Fibroblast of lung (primary cell): ENCODE measurements at places on chromosomes 7 and 10.

DNA sequence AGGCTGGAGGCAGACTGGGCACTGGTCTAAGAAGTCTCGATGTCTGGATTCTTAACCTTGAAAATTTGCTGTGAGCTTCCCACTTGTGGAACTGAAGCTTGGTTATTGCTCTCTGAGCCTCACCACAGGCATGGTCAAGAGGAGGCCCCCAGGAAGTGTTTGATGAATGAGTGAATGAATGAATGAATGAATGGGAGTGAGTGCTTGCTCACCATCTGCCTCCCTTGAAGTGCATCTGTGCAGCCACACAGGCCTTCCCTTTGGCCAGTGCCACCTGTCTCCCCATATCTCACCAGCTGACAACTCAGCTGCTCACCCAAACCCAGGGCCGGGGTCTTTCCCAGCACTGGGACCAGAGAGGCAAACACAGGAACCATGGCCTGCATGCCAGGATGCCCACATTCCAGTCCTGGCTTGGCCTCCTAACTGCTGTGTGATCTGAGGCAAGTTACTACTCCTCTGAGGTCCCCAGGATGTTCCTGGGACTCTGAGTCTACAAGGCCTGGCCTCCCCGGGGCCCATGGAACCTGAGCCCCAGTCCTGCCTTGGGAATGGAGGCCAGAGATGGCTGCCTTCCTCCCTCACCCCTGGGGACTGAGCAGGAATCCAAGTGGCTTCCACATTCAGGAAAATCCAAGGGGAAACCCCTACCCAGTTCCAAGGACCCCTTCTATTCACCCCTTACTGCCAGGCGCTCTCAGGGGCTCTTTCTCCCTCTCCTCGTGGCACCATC, 51.4 kb upstream of the SLC29A3 start:
- DNase-seq = no peak
- no peaks in the 10 kb centered on the region for H3K27me3 ChIP-seq
- peaks cover 24% of the 10 kb centered on the region for H3K4me1 ChIP-seq
- H3K36me3 ChIP-seq = no peaks in the 10 kb centered on the region

DNA sequence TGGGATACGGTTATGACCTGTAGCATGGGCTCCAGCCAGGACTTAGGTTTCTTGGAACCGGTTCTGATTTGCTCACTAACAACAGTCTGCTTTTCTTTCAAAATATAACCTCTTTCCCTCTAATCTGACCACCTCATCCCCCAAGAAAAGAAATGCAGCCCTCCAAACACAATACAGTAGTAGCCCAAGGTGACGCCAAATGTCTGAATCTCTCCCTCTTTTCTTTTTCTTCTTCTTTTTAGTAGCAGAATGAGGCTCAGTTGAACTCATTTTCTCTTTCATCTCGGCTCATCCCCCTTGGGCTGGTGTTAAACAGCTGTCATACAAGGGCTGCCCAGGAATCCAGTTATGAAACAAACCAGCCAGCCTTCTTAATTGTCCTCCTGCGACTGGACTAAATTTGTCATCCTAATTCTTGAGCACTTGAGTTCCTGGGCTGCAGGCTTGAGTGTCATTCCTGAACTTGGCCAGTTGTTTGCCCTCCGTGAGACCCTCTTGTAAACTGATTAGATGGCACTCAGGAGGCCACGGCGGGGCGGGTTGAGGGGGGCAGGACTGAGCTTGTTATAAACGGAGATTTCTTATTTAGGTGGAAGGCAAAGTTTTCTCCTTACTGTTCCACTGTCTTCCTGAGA, 94.8 kb downstream of the SORCS3 start:
- H3K4me1 ChIP-seq = no peaks in the 10 kb centered on the region
- H3K36me3 ChIP-seq = no peaks in the 10 kb centered on the region
- no peak overlapping the region for H3K4me3 ChIP-seq
- no peak overlapping the region for H3K27ac ChIP-seq

DNA sequence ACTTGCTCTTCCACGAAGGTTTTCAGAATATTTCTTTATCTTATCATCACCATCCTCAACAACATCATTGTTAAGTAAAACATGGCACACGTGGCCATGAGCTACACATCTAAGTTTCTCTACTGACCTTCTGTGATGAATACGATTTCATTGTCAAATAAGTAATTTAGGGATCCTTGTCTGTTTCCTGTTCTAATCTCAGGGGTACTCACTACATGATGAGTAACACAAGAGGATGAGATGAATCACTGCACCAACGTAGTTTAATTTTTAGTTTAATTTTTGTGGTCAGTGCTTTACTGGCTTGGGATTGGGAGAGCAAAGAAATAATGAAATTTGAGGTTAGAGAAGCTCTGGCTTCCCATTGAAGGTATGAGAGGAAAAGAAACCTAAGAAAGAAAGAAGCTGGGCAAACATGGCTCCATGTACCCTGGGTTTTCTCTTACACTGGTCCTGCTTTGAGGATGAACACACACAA, 461.9 kb upstream of the KLF6 start:
- H3K27me3 ChIP-seq = no peaks in the 10 kb centered on the region
- peak overlapping the region; percentile 11 for H3K4me3 ChIP-seq
- DNase-seq = peak; percentile 92
- peak overlapping the region; percentile 89 for H3K27ac ChIP-seq
- H3K36me3 ChIP-seq = no peaks in the 10 kb centered on the region
- H3K4me1 ChIP-seq = peaks cover 13% of the 10 kb centered on the region

DNA sequence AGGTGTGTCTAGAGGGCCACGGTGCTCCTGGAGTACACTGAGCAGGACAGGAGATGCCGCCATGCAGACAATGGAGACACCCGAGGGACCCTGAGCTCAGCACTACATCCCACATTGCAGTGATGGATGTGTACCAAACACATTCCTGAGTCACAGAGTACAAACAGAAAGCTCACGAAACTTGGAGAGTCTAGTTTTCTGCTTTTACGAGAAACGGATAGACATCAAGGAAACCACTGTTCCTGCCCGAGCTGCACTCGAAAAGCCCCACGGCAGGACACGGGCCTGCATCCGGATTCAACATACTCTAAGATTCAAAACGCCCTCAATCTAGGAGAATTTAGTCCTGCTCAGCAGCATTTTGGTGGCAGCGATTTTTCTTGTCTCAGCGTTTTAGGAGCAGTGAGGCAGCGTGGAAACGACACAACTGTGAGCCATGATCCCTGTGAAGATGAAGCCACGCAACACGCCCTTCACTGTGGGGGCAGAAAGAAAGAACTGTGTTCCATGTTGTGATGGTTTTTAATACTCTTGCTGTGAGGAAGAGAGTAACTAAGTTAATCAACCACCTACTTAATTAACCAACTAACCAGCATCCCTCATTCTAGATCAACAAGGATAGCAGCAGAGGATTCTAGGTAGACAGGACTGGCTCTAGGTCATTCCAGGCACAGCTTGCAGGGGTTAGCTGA, 3.2 kb downstream of the TNS3 start:
- peak overlapping the region; percentile 26 for H3K27ac ChIP-seq
- H3K4me1 ChIP-seq = peaks cover 44% of the 10 kb centered on the region
- no peaks in the 10 kb centered on the region for H3K27me3 ChIP-seq

DNA sequence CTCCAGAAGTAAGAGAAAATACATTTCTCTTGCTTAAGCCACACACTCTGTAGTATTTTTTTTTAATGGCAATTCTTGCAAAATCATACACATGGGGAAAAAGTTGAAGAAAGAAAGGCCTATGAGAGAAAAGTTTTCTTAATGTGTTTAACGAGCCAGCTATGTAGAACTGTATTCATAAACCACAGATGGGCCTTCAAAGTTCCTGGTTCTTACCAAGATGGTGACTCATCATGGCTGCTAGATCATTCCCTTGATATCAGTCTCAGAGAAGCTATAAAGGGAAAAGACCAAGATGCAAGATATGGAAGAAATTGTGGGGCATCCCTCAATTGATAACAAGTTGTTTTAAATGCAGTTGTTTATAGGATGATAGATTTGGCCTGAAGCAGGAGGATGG, 992.7 kb upstream of the MBL2 start:
- H3K36me3 ChIP-seq = no peaks in the 10 kb centered on the region
- H3K4me3 ChIP-seq = no peak overlapping the region
- no peaks in the 10 kb centered on the region for H3K4me1 ChIP-seq

DNA sequence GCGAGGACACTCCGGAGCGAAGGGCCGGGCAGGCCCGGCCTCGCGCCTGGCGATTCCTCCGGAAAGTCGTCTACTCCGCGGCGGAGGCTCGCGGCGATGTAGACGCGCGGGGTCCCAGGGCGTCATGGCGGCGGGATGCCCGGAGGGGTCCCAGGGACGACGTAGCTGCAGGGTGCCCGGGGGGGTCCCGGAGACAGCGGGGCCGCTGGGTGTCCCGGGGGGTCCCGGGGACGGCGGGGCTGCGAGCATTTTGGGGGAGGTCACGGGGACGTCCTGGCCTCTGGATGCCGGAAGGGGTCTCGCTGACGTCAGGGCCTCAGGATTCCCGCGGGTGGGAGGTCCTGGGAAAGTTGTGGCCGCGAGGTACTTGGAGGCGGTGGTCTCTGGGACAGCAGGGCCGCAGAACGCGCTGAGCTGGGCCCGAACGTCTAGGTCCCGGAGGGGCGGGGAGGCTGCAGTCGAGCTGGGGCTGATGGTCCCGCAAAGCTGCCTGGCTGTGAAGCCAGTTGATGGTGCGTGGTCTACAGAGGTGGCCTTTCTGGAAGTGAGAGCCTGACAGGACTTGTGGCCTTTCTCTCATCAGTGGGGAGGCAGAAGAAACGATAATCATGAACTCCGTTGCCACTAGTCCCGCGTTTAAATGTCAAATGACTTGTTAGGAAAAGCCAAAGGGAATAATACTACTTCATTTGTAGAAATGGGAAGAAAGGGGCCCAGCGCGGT, 637 bp downstream of the HSPA14 start:
- H3K27ac ChIP-seq = peak overlapping the region; percentile 92
- H3K36me3 ChIP-seq = peaks cover 9% of the 10 kb centered on the region
- H3K27me3 ChIP-seq = no peaks in the 10 kb centered on the region
- peak overlapping the region; percentile 91 for H3K4me3 ChIP-seq
- no peaks in the 10 kb centered on the region for H3K4me1 ChIP-seq

DNA sequence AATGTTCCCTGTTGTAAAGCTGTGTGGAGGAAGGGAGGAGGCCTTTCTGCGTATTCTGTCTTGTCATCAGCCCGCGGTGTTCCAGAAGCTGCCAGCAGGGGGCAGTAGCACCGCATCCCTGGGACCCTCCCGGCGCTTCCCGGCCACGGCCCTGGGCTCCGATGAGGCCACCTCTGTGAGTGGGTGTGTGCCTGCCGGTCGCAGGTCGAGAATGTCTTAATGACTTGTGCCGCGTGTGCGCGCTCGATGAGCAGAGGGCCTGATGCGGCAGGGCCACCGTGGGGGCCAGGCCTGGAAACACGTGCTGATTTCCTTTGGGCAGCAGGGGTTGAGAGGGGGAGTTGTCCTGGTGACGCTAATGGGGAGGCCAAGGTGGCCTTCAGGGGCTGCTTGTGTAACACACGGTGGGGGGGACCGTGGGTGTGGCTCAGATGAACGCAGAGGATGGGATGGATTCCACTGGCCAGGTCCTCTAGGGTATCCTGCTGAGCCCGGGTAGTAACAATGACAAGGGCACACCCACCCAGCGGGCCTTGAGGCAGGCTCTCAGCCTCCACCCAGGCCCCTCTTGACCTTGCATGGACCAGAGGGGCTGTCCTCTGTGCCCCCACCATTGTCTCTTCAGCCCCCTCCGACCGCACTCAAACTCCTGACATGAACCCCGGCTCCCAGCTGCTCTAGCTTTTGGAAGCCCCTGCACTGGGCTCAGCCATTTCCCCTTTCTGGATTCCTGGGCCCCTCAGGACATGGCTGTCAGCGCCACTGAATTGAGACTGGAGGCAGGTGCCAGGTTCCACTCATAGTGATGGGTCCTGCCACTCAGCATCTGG, 135.9 kb upstream of the PODXL start:
- H3K4me3 ChIP-seq = no peak overlapping the region
- H3K27me3 ChIP-seq = no peaks in the 10 kb centered on the region
- H3K4me1 ChIP-seq = no peaks in the 10 kb centered on the region
- H3K36me3 ChIP-seq = no peaks in the 10 kb centered on the region
- no peak overlapping the region for H3K27ac ChIP-seq
- peak; percentile 18 for DNase-seq

DNA sequence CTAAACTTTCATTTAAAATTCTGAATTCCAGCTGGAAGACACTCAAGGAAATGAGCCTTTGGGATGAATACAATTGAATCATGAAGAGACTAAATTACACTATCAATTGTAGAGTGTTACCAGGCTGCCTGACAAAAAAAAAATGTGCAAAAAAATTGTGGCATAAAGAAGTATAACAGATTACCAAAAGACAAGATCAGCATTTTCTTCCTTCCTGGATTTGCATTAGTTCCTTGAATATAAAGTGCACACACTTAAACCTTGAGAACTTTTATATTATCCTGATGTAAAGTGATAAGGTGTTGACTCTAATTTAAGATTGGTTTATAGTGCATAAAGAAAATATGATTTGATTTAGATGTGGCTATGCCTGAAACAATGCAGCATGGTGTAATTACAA, 412.7 kb upstream of the KLF6 start:
- DNase-seq = no peak
- H3K4me3 ChIP-seq = no peak overlapping the region
- H3K4me1 ChIP-seq = no peaks in the 10 kb centered on the region
- H3K27ac ChIP-seq = no peak overlapping the region

GRCh38 chr7:129664029-129665012, 52.8 kb downstream of the NRF1 start:
- H3K27me3 ChIP-seq = no peaks in the 10 kb centered on the region
- no peak overlapping the region for H3K27ac ChIP-seq
- H3K36me3 ChIP-seq = peaks cover 3% of the 10 kb centered on the region
- H3K4me1 ChIP-seq = peaks cover 8% of the 10 kb centered on the region
- DNase-seq = peak; percentile 69

GRCh38 chr7:12102126-12102525, 109.0 kb upstream of the TMEM106B start:
- no peak overlapping the region for H3K27ac ChIP-seq
- H3K36me3 ChIP-seq = no peaks in the 10 kb centered on the region
- H3K4me1 ChIP-seq = no peaks in the 10 kb centered on the region
- no peak for DNase-seq
- H3K4me3 ChIP-seq = no peak overlapping the region

- DNase-seq = no peak
- H3K27ac ChIP-seq = peak overlapping the region; percentile 46
- H3K27me3 ChIP-seq = no peaks in the 10 kb centered on the region
- peaks cover 3% of the 10 kb centered on the region for H3K4me1 ChIP-seq
Observed at GRCh38 chr10:131982185-131982756, 548 bp upstream of the BNIP3 start.

DNA sequence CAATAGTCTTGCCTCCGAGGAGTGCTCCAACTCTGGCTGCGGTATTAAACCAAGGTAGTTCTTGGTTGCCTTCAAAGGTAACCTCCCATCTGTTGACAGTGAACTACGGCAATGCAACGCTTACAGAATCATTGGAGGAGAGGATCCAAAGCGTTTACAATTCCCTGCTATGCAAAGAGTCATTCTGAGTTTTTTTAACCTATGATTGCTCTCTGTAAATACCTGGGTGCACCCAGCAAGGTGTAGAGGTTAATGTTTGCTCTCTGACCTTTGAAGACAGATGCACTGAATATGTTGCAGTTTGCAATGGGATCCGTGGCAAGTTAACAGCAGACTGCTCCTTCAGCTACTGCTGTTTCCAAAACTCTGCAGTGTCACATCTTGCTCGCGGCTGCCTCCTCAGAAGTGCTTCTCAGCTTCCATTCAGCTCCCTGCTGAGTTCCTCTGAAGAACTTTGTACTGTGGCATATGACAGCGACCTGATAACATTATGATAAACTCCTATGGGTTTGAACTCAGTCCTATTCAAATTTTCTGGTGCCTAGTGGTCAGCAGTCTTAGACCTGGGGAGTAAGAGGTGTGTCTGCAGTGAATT, 29.0 kb downstream of the KIAA1217 start:
- no peaks in the 10 kb centered on the region for H3K4me1 ChIP-seq
- H3K27me3 ChIP-seq = no peaks in the 10 kb centered on the region
- H3K4me3 ChIP-seq = no peak overlapping the region
- DNase-seq = no peak
- H3K36me3 ChIP-seq = no peaks in the 10 kb centered on the region

GRCh38 chr7:92520024-92520423, 8.3 kb downstream of the PEX1 start:
- no peaks in the 10 kb centered on the region for H3K4me1 ChIP-seq
- no peaks in the 10 kb centered on the region for H3K27me3 ChIP-seq
- no peak overlapping the region for H3K27ac ChIP-seq
- H3K4me3 ChIP-seq = no peak overlapping the region
